Chondrocyte (in vitro differentiated cells): ENCODE measurements at places on chromosomes 4 and X. TPM values are rescaled to one million over a fixed set of nuclear protein-coding genes. Genes with fewer than 3 reads are reported as not detected.

- H3K4me1 ChIP-seq = no peaks in the 10 kb centered on the region
- no peak overlapping the region for H3K4me3 ChIP-seq
- H3K27me3 ChIP-seq = no peaks in the 10 kb centered on the region
- H3K36me3 ChIP-seq = no peaks in the 10 kb centered on the region
- no peak overlapping the region for H3K27ac ChIP-seq
These were observed 228.0 kb upstream of the LDB2 start for GRCh38 chr4:17126321-17126966.

GRCh38 chr4:128665514-128665913, 144.0 kb upstream of the JADE1 start:
- H3K4me1 ChIP-seq = peaks cover 2% of the 10 kb centered on the region
- no peak overlapping the region for H3K4me3 ChIP-seq
- H3K36me3 ChIP-seq = no peaks in the 10 kb centered on the region
- no peaks in the 10 kb centered on the region for H3K27me3 ChIP-seq
- H3K27ac ChIP-seq = no peak overlapping the region

GRCh38 chrX:48278958-48279357, 23.8 kb downstream of the SSX1 start:
- H3K36me3 ChIP-seq = no peaks in the 10 kb centered on the region
- no peaks in the 10 kb centered on the region for H3K27me3 ChIP-seq
- DNase-seq = no peak
- H3K27ac ChIP-seq = no peak overlapping the region
- no peak overlapping the region for H3K4me3 ChIP-seq

DNA sequence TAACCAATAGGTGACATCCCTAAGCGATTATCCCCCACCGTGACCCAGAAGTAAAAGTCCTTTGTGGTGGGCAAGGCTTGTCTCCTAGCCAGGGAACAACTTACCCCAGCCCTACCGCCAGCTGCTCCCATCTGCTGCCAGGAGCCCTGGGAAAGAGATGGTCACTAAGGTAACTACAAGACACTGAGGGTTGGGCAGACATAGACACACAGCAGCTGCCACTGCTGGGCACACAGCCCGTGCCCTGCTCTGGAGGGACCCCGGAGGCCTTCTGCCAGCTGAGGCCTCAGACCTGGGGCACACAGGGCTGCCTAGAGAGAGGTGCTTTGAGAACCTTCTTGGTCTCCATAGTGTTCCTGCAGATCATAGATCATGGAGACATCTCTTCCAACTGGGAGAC, 53.0 kb upstream of the PROM1 start:
- no peak overlapping the region for H3K4me3 ChIP-seq
- no peak overlapping the region for H3K27ac ChIP-seq
- peaks cover 2% of the 10 kb centered on the region for H3K27me3 ChIP-seq
- H3K4me1 ChIP-seq = peaks cover 24% of the 10 kb centered on the region
- H3K36me3 ChIP-seq = no peaks in the 10 kb centered on the region

- no peaks in the 10 kb centered on the region for H3K27me3 ChIP-seq
- H3K4me3 ChIP-seq = no peak overlapping the region
- no peaks in the 10 kb centered on the region for H3K4me1 ChIP-seq
These were observed 101.2 kb downstream of the NCAPG start for GRCh38 chr4:17912011-17912410.

DNA sequence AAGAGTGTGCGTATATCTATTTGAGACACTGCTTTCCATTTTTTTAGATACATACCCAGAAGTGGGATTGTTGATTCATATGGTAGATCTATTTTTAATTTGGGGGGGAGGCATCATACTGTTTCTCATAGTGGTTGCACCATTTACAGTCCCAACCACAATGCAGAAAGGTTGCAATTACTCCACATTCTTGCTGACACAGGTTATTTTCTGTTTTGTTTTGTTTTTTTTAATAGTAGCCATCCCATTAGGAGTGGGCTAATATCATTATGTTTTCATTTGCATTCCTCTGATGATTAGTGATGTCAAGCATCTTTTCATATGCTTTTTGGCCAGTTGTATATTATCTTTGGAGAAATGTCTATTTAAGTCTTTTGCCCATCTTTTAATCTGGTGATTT, 15.1 kb upstream of the LHFPL1 start:
- DNase-seq = no peak
- H3K27me3 ChIP-seq = no peaks in the 10 kb centered on the region
- no peaks in the 10 kb centered on the region for H3K4me1 ChIP-seq
- H3K27ac ChIP-seq = no peak overlapping the region
- H3K36me3 ChIP-seq = peaks cover 2% of the 10 kb centered on the region
- no peak overlapping the region for H3K4me3 ChIP-seq

DNA sequence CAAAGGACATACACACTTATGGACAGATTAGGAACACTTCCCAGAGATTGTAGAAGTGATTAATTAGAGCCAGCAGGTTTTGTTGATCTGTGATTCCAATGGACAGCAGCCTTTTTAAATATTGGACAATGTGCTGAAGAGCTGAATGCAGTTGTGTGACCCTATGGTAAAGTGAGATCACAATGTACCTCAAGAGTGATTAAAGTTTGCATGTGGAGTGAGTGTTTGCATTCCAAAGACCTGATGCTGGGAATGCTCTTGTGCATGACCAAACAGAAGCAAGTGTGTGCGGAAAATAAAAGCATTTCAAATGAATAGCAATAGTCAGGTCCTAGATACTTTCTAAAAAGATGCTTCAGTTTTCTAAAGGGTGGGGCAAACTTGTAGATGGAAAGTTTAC, 154.1 kb downstream of the BANK1 start:
- peaks cover 5% of the 10 kb centered on the region for H3K4me1 ChIP-seq
- no peak for DNase-seq

The GYG2 gene
- total RNA-seq = 11.7 to 14.1 TPM (median 12.1 TPM) in 3 replicates
